ENCODE measurements at places on chromosomes 6 and 20. TPM values are rescaled to one million over a fixed set of nuclear protein-coding genes. Genes with fewer than 3 reads are reported as not detected.

HLA-G gene
- not detected for total RNA-seq

LY6G6D gene
- not detected for total RNA-seq

DNA sequence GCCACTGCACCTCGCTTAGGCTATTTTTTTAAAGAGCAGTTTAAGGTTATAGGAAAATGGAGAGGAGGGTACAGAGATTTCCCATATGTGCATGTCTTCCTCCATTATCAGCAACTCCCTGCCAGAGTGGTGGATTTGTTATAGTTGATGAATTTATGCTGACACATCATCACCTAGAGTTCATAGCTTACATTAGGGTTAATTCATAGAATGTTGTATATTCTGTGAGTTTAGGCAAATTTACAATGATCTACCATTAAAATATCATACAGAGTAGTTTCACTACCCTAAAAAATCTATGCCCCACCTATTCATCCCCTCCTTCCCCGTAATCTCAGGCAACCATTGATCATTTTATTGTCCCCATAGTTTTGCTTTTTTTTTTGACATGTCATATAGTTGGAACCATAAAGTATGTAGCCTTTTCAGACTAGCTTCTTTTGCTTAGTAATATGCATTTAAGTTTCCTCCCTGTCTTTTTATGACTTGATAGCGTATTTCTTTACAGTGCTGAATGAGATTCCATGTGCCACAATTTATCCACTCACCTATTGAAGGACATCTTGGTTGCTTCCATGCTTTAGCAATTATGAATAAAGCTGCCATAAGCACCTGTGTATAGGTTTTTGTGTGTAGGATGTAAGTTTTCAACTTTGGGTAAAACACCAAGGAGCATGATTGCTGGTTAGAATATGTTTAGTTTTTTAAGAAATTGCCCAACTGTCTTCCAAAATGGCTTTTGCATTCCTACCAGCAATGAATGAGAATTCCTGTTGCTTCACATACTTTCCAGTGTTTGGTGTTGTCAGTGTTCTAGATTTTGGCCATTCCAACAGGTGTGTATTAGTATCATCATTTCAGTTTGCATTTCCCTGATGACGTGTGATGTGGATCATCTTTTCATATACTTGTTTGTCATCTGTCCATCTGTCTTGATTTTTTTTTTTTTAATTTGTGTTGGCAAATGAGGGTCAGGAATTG lies 60.2 kb downstream of the NCOA3 start:
- no peaks in the 10 kb centered on the region for H3K4me1 ChIP-seq
- no peak overlapping the region for H3K27ac ChIP-seq
- no peak overlapping the region for H3K4me3 ChIP-seq
- H3K27me3 ChIP-seq, result no peaks in the 10 kb centered on the region

MAS1 gene
- not detected for total RNA-seq
